Right renal pelvis (tissue), 4 donors: ENCODE measurements at places on chromosomes 16 and 17. TPM values are rescaled to one million over a fixed set of nuclear protein-coding genes. Genes with fewer than 3 reads are reported as not detected.

Gene C16orf86
- polyA plus RNA-seq: 3.4 TPM

Gene ESRP2
- polyA plus RNA-seq: 26.7 TPM

Gene CHST5
- polyA plus RNA-seq: 1.2 TPM

Gene COL1A1
- polyA plus RNA-seq: 539 TPM

Gene HOXB4
- 10.3 TPM for polyA plus RNA-seq

Gene KRTAP9-2
- not detected for polyA plus RNA-seq

Gene DHRS7C
- polyA plus RNA-seq: not detected

Gene TPSD1
- polyA plus RNA-seq: not detected

Gene C16orf96
- polyA plus RNA-seq: 0.25 TPM

Gene TMEM220
- polyA plus RNA-seq: 10.2 TPM

Gene SLC12A3
- polyA plus RNA-seq: 41.3 TPM

Gene RAB11FIP4
- polyA plus RNA-seq: 15.7 TPM

Gene SYT17
- 8.8 TPM for polyA plus RNA-seq

Gene CCL1
- polyA plus RNA-seq: not detected

Gene KRT20
- not detected for polyA plus RNA-seq

Gene ZNF469
- polyA plus RNA-seq: 1.3 TPM

Gene FOXL1
- 18.2 TPM for polyA plus RNA-seq

Gene SPOP
- polyA plus RNA-seq: 66.0 TPM

Gene EME1
- 7.4 TPM for polyA plus RNA-seq

Gene ADAD2
- 0.28 TPM for polyA plus RNA-seq

Gene AOC2
- 0.83 TPM for polyA plus RNA-seq

Gene SEPTIN1
- polyA plus RNA-seq: 1.00 TPM

Gene NLRC3
- polyA plus RNA-seq: 1.5 TPM

Gene KCNJ18
- not detected for polyA plus RNA-seq

Gene C17orf107
- polyA plus RNA-seq: 1.5 TPM

Gene GPR142
- polyA plus RNA-seq: not detected

Gene KIF2B
- not detected for polyA plus RNA-seq

Gene CA7
- polyA plus RNA-seq: 0.39 TPM

Gene TBC1D3G
- not detected for polyA plus RNA-seq

Gene AATF
- 51.8 TPM for polyA plus RNA-seq

Gene HOXB2
- polyA plus RNA-seq: 61.1 TPM

Gene SLFN5
- polyA plus RNA-seq: 14.4 TPM

Gene KCTD2
- polyA plus RNA-seq: 33.5 TPM

Gene CSF3
- polyA plus RNA-seq: not detected

Gene CCL3
- 0.13 TPM for polyA plus RNA-seq

Gene MRPS34
- 67.6 TPM for polyA plus RNA-seq

Gene GFER
- 27.1 TPM for polyA plus RNA-seq

Gene C17orf67
- 1.4 TPM for polyA plus RNA-seq

Gene PIRT
- not detected for polyA plus RNA-seq

Gene SOX9
- polyA plus RNA-seq: 19.0 TPM

Gene KRTAP1-5
- not detected for polyA plus RNA-seq

Gene ZNF750
- polyA plus RNA-seq: 0.97 TPM

Gene CDH3
- 59.1 TPM for polyA plus RNA-seq

Gene EXOC3L1
- polyA plus RNA-seq: 7.8 TPM

Gene KRTAP2-1
- polyA plus RNA-seq: not detected

Gene SHISA6
- 2.1 TPM for polyA plus RNA-seq

Gene DOC2A
- polyA plus RNA-seq: 2.7 TPM

Gene MPV17L
- 10.8 TPM for polyA plus RNA-seq

Gene ITGAD
- 0.27 TPM for polyA plus RNA-seq

Gene PRSS36
- polyA plus RNA-seq: 1.2 TPM

Gene TMEM114
- polyA plus RNA-seq: 0.23 TPM

Gene ZG16
- polyA plus RNA-seq: 0.01 TPM

Gene KRT27
- not detected for polyA plus RNA-seq

Gene TNP2
- not detected for polyA plus RNA-seq
